NCI-H1930 (cell line): ENCODE measurements at places on chromosomes 7 and 10.
A peak's percentile ranks its signal among the peaks of the same experiment; 100 is the strongest.

DNA sequence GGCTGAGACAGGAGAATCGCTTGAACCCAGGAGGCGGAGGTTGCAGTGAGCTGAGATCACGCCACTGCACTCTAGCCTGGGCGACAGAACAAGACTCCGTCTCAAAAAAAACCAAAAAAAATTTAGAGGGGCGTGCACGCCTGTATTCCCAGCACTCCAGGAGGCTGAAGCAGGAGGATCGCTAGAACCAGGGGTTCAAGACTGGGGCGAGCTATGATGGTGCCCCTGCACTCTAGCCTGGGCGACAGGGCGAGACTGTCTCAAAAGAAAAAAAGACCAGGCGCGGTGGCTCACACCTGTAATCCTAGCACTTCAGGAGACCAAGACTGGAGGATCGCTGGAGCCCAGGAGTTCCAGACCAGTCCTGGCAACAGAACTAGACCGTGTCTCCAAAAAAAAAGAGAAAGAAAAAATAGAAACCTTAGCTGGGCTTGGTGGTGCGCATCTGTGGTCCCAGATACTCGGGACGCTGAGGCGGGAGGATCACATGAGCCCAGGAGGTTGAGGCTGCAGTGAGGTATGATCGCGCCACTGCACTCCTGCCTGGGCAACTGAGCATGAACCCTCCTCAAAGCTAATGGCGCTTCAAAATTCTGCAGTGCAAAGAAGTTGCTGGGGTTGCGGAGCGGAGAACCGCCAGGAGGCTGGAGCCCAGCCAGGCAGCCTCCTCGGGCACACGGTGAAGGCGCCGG, 382 bp upstream of the MBLAC1 start:
- DNase-seq, result no peak

GRCh38 chr7:138538518-138538917, 78.5 kb downstream of the TRIM24 start:
- DNase-seq, result no peak

- DNase-seq, result no peak
These were observed 3.4 kb downstream of the CCDC136 start for GRCh38 chr7:128795129-128795528.

- DNase-seq, result no peak
These were observed 56.5 kb upstream of the MPP7 start for GRCh38 chr10:28359334-28359733.

GRCh38 chr10:132666705-132667341, 119.1 kb downstream of the NKX6-2 start:
- DNase-seq, result no peak

DNA sequence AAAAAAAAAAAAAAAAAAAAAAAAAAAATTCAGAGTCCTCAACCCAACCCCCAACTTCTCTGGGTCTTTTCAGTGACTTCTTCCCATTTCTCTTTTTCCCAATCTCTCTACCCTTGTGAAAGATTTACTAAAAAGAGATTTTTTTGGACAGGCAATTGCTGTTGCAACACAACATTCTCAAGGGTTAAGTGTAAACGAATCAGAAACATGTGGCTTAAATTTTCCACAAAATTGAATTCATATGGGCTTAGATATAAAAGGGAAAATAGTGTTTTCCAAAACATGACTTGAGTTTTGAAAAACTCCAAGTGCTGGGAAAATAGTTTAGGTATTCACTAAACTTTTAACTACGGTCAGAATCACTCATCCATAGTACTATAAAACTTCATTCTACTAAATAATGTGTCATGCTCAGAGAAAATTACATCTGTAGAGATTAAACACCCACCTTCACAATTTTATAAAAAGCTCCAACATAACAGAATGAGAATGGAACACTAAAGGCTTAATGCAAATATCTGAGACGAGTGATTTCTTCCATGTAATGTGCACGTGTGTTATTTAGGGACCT, 643.1 kb downstream of the PARD3 start:
- DNase-seq, result no peak

DNA sequence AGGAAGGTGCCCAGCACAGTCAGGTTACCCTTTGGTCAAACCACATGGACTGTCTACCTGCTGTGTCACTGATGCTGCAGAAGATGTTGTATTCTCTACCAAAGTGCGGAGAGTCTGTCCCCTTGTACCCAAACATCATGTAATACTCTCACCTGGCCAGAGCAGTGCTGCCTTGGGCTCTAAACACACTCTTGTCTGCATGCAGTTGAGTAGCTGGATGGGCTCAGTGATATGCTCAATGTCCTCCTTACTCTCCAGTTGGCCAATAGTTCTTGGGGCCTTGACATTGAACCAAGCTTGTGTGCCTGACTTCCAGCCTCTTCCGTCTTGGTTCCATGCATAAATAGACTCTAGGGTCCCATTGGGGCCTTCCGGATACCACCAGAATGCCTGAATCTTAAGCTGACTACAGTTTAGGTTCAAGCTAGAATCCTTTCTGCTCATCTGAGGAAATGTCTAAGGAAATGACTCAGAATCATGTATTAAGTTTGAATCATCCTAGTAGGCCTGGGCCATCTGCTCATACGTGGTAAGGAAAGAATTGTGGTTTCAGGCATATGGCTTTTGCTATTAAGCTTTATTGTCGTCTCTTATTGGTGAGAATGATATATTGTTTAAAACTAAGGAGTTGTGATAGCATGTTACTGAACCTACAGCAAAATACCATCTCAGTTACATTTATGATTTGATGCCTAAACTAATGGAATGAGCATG, 118.0 kb downstream of the OTUD1 start:
- no peak for DNase-seq

- DNase-seq, result no peak
These were observed 64.7 kb upstream of the ITGB1 start for GRCh38 chr10:33022691-33023090.

DNA sequence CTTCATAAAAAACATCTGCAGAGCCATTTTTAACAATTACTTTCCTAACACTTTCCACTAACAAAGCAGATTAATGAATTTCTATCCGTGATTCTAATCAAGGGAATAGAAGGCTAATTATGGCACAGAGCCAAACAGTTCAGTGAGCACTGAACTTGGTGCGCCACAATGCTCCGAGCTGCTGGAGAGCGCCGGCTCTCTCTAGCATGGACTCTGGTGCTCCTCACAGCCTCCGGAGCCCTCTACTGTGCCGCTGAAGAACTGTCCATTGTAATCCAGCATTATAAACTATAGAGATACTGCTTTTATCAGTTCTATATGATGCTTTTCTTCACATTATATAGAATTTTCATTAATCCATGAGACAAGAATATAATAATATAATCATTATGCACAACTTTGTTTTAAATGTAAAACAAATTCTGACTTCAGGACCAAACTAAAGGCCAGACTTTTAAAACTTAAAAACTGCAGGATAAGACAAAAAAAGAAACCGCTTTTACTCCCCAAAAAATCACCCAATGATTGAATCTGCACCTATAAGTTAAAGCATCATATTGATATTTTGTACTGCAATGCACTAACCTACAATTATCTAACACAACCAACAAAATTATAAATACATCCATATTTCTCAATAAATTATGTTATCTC, 123.6 kb downstream of the RNF32 start:
- peak; percentile 46 for DNase-seq

DNA sequence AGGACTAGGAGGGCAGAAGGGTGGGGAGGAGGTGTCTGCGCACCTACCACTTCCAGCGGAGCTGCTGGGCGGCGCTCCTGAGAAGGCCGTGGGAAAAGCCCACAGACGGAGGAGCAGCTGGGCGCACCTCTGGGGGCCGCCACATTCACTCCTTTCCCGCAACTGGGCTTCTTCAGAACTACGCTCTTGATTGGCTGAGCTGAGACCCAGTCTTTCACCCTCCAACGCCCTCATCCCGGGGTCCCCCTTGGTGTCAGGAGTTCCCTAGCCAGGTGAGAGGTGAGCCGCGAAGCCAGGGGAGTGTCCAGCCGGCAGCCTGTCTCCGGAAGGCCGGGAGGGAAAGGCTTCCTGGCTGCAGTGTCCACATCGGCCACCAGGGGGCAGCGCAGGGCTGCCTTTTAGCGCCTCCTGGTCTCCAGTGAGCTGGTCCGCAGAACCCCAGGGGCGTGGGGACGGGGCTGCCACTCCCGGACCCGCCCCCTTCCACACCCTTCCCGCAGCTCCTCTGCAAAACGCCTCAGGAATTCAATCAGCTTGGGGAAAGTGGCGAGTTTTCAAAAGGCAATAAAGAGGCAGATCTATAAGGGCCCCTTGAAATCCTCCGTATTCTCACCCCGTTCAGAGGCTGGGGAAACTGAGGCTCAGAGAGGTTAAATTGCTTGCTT, 98.8 kb downstream of the CHST15 start:
- DNase-seq, result peak; percentile 52

GRCh38 chr7:121824276-121824675, 48.7 kb upstream of the PTPRZ1 start:
- DNase-seq, result no peak

DNA sequence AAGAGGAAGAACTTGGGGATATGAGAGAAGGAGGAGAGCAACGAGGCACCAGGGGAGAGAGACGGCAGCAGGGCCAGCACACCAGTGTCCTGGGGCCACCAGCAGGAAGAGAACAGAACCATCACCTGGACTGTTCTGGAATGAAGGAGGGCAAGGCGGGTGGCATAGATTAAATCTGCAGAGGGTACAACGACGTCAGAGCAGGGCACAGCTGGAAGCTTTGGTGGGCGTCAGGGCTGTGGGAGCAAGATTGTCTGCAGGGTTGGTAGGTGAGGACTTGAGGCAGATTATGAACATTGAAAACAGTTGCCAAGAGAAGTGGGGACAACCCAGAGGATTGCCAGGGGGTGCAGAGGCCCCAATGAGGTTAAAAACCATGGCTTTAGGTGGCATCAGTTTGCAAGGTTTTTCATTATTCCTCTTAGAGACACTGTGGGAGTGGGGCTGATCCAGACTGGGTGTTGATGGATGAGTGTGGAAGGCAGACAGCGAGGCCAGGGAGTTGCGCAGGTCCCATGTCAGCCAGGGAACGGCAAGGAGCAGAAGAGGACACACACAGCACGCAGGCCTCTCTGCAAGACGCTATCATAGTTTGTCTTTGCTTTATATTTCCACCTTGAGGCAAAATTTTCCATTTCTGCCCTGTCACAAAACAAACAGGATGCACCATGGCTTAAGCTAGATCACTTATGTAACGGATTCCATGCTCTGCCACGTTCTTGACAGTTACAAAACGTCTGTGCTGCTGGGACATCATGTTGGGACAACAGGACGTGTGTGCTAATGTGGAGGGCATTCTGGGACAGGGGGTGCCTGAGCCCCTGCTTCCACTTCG, 52.5 kb upstream of the LEP start:
- no peak for DNase-seq

- no peak for DNase-seq
These were observed 278.0 kb upstream of the KLF14 start for GRCh38 chr7:131011976-131012375.

- no peak for DNase-seq
These were observed 23.2 kb upstream of the SLF2 start for GRCh38 chr10:100889546-100889945.

- no peak for DNase-seq
These were observed 424.6 kb upstream of the NFE2L3 start for GRCh38 chr7:25727446-25727845.

DNA sequence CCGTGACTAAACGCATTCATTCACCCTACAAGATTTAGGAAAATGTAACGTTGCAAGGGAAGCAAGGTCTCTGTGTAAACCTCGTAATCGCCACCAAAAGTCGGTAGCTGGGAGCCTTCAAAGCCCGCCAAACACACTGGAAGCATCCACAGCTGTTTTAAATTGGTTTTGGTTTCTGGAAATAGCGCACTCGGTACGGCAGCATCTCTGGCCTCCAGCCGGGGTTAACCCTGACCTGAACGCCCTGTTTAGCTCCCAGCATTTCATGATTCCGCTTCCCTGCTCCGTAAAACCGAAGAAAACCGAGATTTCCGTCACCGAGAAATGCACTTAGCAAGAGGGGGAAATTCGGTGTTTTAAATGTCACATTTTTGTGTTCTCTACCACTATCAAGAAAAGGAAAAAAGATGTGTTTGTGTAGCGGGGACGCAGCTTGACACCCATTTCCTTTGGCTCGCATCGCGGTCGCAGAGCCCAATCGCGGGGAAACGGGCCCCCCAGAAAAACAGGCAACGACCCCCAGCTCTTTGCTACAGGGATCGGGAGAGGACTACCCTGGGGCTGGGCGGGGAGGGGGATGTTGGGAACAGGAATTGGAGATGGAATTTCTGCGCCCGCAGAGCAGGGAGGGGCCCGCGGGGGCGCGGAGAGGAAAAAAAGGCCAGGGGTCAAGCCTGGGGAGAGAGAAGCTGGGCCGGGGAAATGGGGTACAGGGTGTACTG, 646 bp downstream of the SGCE start:
- DNase-seq, result peak; percentile 42

DNA sequence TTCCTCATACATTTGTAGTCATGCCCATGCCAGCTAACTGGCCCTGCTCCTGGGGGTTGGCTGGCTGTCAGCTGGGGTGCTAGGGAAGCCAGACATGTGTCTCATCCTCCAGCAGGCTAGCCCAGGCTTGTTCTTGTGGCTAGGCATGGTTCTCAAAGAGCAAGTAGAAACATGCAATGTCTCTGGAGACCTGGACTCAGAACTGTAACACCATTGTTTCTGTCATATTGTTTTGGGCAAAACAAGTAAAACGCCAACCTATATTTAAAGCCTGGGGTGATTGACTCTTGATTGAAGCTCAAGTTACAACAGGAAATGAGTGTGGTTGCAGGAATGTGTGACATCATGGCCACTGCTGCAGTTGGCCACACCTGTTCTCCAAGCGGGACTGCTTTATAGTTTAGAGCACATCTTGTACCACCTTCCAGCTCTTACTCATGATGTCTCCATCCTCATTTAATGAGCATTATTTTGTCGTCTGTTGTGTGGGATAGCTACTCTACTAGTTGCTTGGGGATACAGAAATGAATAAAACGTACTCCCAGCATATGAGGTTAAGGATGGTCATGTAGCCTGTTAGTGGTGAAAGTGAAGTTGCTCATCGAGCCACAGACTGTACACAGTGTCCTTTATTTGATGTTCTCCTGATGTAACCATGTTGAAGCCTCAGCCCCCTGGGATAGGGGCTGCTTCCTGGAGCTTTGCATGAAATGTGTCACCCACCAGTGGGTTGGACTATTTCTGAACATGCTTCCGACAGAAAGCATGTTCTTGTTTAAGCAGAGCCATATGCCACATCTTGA, 168.4 kb downstream of the SORCS3 start:
- peak; percentile 18 for DNase-seq

DNA sequence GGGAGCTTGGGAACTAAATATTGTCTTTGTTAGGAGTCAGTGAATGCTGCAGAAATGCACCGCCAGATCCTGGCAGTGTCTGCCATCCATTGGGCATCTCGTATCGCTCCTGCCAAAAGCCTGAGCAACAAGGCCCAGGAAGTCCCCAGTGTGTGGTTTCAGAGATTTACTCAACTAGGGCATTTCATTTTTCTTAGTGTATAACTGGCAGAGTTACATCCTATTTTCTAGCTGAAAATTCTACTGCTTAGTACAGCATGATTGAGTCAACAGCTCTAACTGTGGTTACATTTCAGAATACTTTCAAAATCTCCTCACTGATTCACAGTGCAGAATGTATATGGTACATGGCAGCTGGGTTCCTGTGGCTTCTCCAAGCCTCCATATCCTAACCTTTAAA, 95.8 kb upstream of the CREB5 start:
- DNase-seq, result no peak

DNA sequence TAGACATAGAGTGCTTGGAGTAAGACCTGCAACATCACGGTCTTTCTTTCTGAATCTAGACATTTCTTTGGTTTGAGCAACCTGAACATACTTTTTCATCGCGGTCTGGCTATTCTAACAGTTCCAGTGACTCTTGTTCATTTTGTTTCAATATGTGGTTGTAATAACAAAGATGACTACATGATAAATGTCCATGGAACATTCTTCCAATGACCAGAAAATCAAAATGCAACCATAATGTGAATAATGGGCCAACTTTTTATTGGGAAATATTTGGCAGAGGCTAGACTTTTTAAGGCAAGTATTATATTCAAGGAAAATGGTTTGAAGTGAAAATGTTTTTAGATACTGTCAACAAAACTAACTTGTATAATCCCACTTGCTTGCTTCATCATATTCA, 282.5 kb downstream of the INHBA start:
- DNase-seq, result no peak
